ENCODE measurements at places on chromosomes 6 and 20. TPM values are rescaled to one million over a fixed set of nuclear protein-coding genes. Genes with fewer than 3 reads are reported as not detected.

Gene OOEP
- not detected for total RNA-seq

Gene CSE1L
- total RNA-seq, result 46.5 TPM

Gene ZSCAN12
- total RNA-seq, result 9.6 TPM

Gene AAR2
- 24.6 TPM for total RNA-seq

Gene C6orf141
- total RNA-seq, result 0.77 TPM

Gene MBOAT1
- 6.6 TPM for total RNA-seq

Gene ZFAND3
- total RNA-seq, result 40.8 TPM

Gene IL17A
- total RNA-seq, result not detected

Gene FAM217A
- total RNA-seq, result not detected

Gene HCK
- not detected for total RNA-seq

Gene MYLIP
- total RNA-seq, result 2.5 TPM

Gene TINAG
- total RNA-seq, result not detected

Gene ZBTB46
- total RNA-seq, result 4.5 TPM

Gene LY6G5C
- total RNA-seq, result 0.51 TPM

Gene DCDC2
- total RNA-seq, result not detected
